ENCODE measurements at places on chromosomes 6 and 20.

GRCh38 chr6:33425668-33426577 lies 6.1 kb downstream of the SYNGAP1 start:
- DNase-seq = peak; percentile 61

- no peak for DNase-seq
Measured at GRCh38 chr20:10476319-10476724, 41.2 kb downstream of the SLX4IP start.

GRCh38 chr6:16432075-16433032 lies 194.0 kb downstream of the GMPR start:
- DNase-seq = no peak

DNA sequence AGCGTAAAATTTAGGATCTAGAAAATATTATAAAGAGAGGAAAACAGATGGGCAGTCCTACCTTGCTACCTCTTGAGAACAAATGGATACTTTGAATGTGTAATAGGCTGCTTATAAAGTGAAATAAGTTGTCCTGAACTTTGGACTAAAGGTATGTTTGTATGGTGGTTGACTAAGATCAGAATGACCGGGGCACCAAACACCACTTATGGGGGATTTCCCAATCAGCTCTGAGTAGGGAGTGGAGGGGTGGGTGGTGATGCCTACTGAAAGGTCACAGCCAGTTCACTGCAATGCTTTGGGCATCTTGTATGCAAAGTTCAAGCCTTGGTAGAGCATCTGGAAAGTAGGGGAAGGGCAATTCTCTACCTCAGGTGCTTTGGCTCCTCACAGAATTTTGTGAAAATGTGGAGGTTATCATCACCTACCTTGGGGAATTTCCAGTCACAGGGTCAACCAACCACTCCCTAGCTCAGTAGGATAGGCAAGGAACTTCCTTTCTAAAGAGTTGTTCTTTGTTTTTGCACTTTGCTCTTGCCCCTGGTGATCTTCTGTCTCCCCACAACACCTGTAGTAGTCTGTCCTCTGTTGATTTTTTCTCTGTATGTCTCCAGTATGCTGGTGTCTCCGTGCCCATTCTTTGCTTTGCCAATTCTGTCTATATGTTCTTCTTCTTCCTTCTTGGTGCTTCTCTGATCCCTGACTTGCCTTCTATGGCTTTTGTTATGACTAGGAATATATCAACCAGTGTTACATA lies at the start of gene TRIM31:
Gene TRIM31 (minus strand): TSS at position 88 of the 757 bp plus-strand sequence. CDS start 285 bp downstream, outside the sequence.
- no peak for DNase-seq

DNA sequence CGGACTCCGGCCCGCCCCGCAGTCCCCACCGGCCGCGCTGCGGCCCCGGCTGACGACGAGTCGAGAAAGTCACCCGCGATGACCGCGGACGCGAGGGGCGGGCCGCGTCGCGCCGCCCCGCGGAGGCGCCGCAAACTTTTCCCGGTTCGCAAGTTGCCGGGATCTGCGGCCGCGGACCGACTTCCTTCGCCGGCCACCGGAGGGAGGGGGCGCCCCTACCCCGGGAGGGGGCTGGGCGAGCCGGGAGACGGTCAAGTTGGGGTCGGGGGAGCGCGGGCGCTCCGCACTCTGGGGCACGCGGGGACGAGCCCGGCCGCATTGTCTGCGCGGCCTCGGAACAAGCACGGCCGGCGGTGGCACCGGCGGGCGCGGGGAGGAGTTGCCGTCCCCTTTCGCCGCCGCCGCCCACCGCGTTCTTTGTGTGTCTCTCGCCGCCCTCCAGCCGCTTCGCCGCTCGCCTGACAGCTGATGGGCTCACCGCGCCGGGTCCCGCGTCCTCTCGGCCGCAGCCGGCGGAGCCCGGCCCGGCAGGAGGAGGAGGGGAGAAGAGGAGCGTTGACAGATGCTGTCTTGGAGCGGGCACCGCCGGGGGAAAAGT lies 131.6 kb downstream of the OGFRL1 start:
- peak; percentile 65 for DNase-seq

GRCh38 chr20:25470045-25470444 lies 62.6 kb downstream of the GINS1 start:
- no peak for DNase-seq

- no peak for DNase-seq
Measured at GRCh38 chr20:62819494-62820174, 2.8 kb downstream of the COL9A3 start.

DNA sequence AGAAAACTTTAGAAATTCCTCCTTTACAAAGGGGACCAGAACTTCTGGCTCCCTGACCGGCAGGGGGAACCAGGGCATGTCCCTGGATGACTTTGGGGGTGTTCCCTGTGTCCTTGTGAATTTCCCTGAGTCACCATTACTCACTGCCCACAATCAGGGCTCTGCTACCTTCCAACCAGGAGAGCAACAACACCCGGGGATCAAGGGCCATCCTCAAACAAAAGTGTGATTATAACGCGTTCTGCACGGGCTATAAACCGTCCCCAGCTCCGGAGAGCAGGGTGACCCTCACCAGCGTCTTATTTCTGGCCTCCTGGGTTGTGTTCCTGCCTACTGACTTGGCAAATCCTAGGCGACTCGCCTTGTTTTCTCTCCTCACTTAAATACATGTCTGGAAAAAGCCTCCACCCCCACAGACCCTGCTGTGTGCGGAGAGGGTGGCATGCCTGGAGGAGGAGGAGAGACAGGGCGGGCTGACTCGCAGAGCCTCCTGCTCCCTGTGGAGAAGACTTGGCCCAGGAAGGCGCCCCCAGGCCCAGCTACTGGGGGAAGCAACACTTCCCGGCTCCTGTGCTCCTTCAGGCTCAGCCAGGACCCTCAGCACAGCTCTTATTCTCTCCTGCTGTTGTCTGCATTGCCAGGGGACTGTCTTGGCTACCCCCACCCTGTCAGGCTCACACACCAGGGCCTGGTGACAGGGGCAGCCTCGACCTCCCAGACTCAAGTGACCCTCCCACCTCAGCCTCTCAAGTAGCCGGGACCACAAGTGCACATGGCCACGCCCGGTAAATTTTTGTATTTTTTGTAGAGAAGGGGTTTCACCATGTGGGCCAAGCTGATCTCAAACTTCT lies 54.1 kb downstream of the FGD2 start:
- no peak for DNase-seq

- no peak for DNase-seq
Measured at GRCh38 chr20:4883546-4883945, 117.8 kb downstream of the SLC23A2 start.

DNA sequence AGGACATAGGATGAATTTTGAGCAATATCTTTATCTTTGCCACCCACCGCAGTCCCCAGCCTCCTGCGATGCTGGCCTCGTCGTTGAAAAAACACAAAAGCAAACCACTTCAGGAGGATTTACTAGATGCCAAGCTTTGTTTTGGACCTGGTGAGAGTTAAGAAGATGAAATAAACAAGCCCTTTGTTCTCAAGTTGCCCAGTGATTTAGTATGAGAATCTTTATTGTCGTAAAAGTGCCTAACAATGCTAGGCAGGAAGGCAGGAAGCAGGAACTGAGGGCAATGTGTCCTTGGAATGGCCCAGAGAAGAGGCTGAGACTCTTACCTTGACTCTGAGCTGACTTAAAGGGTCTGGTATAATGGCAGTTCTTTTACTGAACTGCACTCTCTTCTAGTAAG lies 116.0 kb downstream of the TRMT11 start:
- no peak for DNase-seq

DNA sequence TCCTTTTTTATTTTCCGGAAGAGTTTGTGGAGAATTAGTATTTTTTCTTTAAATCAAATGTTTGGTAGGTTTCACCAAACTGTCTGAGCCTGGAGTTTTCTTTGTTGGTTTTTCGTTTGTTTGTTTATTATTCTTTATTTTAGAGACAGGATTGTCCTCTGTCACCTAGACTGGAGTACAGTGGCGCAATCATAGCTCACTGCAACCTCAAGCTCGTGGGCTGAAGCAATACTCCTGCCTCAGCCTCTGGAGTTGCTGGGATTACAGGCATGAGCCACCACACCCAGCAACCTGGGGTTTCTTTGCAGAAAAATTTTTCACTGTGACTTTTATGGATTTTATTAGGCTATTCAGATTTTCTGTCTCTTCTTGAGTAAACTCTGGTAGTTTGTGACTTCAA lies 120.2 kb upstream of the LOC128125822 start:
- no peak for DNase-seq

DNA sequence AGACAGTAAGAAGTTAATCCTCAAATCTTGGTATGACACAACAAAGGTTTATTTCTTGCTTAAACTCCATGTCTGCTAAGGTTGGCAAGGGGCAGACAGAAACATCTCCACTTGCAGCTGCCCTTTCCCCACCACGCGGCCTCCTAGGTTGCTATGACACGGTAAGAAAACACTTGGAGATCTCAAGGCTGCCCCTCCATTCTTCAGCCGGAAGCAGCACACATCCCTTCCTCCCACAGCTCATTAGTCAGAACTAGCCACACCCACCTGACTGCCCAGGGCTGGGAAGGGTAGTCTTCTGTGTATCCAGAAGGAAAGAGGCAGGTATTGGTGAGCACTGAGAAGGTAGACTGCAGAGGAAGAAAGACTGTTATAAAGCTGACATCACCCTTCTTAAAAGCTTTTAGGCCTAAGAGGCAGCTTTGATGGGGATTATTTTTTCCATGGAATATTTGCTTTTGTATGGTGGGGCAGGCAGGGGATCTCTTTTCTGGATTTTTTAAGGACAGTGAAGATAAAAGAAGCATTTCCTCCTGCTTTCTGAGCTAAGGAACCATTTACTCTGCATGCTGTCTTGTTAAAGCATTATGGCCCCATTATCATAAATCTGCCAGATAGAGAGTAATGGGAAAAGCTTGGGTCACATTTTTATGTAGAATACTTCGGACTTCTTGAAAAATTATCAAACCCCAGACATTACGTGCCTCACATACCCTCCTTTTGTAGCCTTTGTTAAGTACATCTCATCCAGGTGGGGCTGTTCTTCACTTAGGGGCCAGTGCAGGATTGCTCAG lies 41.6 kb downstream of the MRAP2 start:
- no peak for DNase-seq

DNA sequence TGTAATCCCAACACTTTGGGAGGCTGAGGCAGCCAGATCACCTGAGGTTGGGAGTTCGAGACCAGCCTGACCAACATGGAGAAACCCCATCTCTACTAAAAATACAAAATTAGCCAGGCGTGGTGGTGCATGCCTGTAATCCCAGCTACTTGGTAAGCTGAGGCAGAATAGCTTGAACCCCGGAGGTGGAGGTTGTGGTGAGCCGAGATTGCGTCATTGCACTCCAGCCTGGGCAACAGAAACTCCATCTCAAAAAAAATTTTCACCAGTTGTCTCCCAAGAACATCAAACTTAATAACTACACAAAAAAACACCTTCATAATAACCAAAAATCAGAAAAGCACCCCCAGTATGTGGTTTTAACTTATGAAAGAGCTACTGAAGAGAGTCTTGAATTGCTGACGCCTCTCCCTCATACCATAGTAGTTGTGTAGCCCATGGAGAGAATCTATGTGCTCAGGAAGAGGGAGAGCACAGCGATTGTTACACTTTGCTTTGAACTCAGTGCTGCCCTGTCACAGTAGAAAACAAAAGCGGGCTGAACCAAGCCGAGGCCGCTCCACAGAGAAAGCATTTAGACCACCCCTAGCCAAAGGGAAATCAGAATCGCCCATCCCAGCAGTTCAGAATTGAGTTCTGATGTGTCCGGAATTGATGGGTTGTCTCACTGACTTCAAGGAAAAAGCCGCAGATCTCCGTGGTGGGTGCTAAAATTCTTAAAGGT lies 42.0 kb upstream of the GMPR start:
- no peak for DNase-seq

DNA sequence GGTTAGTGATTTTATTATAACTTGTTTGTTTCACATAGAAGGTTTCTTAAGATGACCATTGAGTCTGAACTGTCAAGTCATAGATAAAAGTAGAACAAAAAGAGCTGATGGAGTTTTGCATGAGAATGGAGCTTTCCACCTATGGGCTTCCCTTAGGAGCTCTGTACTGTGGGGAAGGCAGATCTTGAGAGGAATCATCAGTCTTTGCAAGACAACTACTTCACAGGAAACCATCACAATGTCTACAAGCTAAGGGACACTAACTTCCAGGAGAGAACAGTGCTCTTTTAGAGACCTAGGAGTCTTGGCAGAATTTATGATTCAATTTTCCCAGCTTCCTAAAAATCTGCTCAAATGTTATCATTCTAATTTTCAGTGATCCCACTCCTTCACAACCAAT lies 78.2 kb downstream of the FBXO5 start:
- DNase-seq = no peak

DNA sequence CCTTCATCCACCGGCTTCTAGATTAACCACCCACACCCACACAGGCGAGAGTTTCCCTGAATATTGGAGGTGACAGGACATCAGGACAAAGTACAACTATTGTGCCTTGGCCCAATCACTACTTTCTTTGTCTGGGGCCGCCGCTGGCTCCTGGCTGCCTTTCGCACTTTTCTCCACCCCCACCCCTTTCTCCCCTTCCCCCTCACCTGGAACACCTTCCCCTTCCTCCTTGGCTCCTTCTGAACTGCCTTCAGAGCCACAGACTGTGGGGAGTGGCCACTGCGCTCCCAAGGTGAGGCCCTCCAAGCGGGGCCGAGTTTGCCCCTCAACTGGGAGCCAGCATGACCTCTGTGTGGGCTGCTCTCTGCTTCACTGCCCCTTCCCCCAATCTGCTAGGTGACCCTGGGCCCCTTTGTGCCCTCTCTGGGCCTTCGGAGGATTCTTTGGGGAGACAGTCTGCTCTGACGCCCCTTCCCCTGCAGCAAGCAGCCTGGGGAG lies 3.0 kb upstream of the VEGFA start:
- DNase-seq = no peak

DNA sequence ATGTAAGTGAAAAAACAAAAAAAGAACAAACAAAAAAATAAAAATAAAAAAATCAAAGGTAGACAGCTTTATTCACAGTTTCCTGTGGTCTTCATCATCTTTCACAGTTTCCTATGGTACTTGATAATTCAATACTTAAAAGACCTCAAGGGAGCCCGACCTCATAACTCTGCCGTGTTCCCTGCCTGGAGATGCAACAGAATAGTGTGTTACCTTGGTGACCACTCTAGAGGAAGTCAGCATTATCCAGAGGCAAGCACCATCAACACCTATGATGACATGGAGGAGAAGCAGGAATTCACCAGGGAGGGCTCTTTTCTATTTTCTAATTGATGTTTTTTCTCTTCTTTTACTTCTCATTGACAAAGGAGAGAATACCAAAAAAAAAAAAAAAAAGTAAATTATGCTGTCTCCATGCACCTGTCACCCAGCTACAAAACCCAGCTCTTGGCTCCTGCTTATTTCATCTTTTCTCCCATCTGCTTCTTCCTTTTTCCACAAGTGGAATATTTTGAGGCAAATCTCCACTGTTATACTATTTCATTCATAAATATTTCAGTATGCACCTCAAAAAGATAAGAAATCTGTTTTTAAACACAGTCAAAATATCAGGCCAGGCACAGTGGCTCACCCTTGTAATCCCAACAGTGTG lies 95.8 kb upstream of the STXBP5 start:
- no peak for DNase-seq

- DNase-seq = peak; percentile 59
Measured at GRCh38 chr6:131914967-131915751, 36.0 kb downstream of the CCN2 start.

- DNase-seq = no peak
Measured at GRCh38 chr6:110981202-110981600, 637 bp upstream of the RPF2 start.

DNA sequence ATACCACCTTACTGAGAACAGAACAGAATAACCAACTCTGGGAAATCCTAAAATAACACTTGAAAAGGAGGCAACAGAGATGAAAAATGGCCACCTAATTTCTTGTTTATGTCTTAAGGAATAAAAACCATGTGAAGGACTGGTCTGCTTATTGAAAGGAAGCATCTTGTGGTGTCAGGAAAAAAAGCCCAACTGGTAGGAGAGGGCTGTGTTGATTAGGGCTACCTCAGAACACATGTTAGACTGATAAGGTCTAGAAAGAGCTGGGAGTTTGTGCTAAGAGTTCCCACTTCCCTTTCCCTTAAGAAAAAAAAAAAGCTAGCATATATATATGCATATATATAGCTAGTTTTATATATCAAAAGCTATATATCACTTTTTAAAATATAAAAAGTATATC lies 425.3 kb upstream of the BTBD3 start:
- no peak for DNase-seq

Data from NCI-H2081 (cell line).